Suppressor macrophage treated with lipopolysaccharide for 4 hours (primary cell): ENCODE measurements at places on chromosomes 2 and 18.

DNA sequence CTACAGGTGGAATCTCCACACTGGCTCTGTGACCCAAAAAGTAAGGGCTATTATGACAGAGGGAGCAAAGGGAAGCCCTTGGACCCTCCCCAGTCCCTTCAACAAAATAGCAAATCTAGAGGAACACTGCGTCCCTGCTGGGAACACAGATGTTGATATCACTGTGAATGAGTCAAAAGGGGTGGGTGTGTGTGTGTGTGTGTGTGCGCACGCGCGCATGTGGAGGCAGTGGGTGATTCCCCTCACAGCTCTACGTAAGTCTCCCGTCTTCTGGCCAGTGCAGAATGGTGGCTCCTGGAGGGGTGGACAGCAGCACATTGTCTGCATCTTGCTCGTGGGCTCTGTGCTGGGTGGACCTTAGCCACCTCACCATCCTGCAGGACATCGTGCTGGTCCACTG lies 7.8 kb upstream of the C2orf72 start:
- no peak for DNase-seq

DNA sequence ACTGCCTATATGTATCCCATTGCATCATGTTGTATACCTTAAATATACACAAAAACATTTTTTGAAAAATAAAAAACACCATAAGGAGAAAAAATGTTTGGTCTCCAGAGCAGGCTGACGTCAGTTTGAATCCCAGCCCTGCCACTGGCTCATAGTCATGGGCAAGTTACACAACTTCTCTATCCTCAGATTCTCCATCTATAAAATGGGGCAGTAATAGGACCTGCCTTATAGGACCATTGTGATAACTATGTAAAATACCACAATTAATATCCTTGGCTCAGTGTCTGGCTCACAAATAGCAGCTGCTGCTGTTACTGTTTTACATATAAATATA lies 135.6 kb downstream of the SMAD7 start:
- peak; percentile 51 for DNase-seq

GRCh38 chr2:16127958-16128357 lies 187.6 kb downstream of the MYCN start:
- no peak for DNase-seq

GRCh38 chr2:41963661-41964525 lies 83.9 kb upstream of the PKDCC start:
- no peak for DNase-seq

GRCh38 chr18:57185434-57185833 lies 38.5 kb downstream of the BOD1L2 start:
- no peak for DNase-seq

DNA sequence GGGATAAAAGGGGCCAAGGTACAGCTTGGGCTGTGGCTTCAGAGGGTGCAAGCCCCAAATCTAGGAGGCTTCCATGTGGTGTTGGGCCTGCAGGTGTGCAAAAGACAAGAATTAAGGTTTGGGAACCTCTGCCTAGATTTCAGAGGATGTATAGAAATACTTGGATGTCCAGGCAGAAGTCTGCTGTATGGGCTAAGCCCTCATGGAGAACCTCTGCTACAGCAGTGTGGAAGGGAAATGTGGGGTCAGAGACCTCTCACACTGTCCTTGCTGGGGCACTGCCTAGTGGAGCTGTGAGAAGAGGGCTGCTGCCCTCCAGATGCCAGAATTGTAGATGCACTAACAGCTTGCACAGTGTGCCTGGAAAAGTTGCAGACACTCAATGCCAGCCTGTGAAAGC lies 880.6 kb upstream of the ID2 start:
- DNase-seq, result no peak
